NCI-H1694 treated with DMSO at 0.1 percent for 48 hours (cell line): ENCODE measurements at places on chromosomes 1 and 21.
A peak's percentile ranks its signal among the peaks of the same experiment; 100 is the strongest.

- DNase-seq = no peak
These were observed 60.4 kb upstream of the IFNAR2 start for GRCh38 chr21:33169359-33169758.

DNA sequence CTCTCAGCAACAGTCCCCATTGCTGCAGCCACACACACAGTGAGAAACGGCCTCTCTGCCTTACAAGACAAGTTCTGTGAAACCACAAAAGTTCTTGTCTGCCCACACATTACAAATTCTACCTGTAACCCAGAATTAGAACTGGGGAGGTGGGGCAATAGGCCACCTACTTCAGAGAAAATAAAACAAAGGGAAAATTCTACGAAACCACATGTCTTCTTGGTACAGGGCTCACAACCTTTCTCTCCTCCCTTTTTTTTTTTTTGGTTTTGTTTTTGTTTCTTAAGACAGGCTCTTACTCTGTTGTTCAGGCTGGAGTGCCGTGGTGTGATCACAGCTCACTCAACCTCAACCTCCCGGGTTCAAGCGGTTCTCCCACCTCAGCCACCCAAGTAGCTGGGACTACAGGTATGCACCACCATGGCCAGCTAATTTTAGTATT lies 30.2 kb downstream of the LPAR3 start:
- DNase-seq = no peak

- DNase-seq = no peak
These were observed 7.0 kb downstream of the TAS1R2 start for GRCh38 chr1:18852501-18852900.

- peak; percentile 80 for DNase-seq
These were observed 11.8 kb upstream of the RAB3B start for GRCh38 chr1:52002038-52002917.

GRCh38 chr1:220788900-220789299 lies 2.2 kb downstream of the MTARC1 start:
- DNase-seq = no peak

- DNase-seq = peak; percentile 27
These were observed 639.3 kb downstream of the PTPRU start for GRCh38 chr1:29875557-29876028.

DNA sequence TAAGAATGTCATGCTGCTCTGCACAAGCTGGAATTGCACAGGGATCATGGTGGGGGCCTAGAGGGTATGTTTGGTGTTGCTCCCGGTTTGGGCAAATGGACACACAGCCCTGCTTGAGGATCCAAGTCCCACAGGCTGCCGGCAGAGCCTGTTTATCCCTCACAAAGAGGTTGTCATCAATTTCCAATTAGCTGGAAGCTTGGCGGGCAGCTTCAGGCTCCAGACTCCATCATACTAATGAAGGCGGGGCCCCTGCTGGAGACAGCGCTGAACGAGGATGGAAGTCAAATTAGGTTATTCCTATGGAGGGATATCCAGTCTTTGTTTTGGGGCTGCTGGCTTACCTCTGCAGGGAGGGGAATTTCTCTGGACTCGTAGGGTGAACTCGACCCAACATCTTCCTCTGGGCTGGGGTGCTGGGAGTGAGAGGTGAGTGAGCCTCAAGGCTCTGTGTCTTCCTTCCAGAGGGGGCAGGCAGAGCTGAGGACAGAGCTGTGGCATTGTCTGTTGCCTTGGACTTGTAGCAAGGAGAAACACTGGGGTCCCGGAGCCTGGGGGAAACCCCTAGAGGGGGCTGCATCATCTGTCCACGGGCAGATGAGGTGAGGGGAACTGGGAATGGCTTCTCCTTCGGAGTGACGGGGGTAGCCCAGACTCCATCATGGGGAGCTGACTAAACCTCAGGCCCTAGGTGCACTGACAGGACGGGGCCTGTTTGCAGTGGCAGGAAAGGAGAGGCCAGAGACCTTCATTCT lies 24.9 kb upstream of the PARP1 start:
- no peak for DNase-seq

- no peak for DNase-seq
These were observed 46.2 kb upstream of the COX20 start for GRCh38 chr1:244789276-244789580.

- peak; percentile 81 for DNase-seq
These were observed 7.0 kb downstream of the PTCH2 start for GRCh38 chr1:44835738-44836675.

DNA sequence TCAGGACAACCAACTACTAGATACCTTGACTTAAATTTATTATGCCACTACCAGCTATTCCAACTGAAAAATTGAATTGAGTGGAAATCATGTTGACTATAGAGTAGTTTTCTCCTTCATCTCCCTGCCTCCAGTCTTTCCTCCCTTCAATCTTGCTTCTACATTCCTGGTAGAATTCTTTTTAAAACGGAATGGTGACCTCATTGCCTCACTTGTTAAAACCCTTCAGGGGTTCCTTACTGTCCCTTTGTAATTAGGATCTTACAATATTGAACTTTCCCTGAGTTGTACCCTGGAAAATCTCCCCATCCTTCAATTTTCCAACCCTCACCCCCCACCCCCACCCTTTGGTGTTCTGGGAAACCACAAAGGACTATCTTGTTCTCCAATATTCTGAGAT lies 82.8 kb upstream of the ZNF326 start:
- no peak for DNase-seq

GRCh38 chr1:214678386-214678785 lies 75.4 kb downstream of the CENPF start:
- no peak for DNase-seq

DNA sequence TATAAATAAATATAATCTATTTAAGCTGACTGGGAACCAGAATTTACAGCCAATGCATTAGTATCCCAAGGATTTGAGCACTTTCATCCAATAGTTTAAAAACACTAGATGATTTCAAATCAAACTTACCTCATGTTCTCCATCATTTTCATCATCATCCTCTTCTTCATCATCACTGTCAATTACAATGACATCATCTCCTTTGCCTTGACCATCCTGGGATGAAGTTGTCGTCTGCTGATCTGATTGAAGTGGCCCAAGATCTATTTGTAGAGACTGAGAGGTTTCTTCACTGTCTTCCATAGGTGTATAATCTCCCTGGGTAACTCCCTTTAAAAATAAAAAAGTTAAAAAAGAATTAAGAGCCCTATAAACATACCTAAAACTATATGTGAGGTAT lies 47.7 kb downstream of the TPR start:
- DNase-seq = no peak
